ENCODE measurements at places on chromosomes 11 and 22. TPM values are rescaled to one million over a fixed set of nuclear protein-coding genes. Genes with fewer than 3 reads are reported as not detected.

MRGPRX4 gene
- total RNA-seq: not detected

DNAJB7 gene
- total RNA-seq: not detected

RPS6KA4 gene
- 44.2 TPM for total RNA-seq

FBLN1 gene
- 597 TPM for total RNA-seq

GRCh38 chr11:17803754-17804334, 69.3 kb downstream of the KCNC1 start:
- no peak for ATAC-seq

DNA sequence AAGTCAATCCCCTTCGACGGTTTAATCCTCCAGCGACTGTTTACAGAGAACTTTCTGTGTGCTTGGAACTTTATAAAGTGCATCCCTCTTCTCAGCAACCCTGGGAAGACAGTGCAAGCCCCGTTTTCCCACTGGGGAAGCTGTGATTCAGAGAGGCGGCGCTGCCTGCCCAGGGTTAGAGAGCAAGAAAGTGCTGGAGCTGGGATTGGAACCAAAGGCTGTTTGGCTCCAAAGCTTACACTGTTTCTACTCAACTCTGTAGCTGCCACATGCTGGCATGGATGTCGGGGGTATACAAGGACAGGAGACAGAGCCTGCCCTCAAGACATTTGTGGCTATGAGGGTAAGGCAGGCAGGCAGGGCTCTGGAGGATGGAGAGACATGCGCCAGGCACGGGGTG, 13.0 kb downstream of the FBLN1 start:
- ATAC-seq: no peak

- ATAC-seq: no peak
Measured at GRCh38 chr11:86588566-86589090, 83.8 kb downstream of the ME3 start.

DNA sequence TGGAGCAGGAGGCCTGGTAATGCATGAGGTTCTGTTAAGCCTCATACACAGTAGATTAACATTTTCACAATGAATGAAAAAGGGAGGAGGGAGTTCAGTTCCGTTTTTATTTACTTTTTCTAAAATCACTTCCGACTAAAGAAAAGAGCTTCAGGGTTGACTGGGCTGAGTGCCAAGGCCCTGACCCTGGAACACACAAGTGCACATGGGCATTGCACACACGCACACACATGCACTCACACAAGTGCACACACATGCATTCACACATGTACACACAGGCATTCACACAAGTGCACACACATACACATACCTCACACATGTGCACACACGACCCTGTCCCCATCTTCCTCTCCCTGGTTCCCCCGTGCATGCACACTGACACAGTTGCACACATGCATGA, 303.3 kb downstream of the BRD1 start:
- no peak for ATAC-seq
